ENCODE measurements at places on chromosomes 6 and 20.

- DNase-seq, result no peak
Measured at GRCh38 chr6:54525731-54526130, 217.5 kb downstream of the TINAG start.

DNA sequence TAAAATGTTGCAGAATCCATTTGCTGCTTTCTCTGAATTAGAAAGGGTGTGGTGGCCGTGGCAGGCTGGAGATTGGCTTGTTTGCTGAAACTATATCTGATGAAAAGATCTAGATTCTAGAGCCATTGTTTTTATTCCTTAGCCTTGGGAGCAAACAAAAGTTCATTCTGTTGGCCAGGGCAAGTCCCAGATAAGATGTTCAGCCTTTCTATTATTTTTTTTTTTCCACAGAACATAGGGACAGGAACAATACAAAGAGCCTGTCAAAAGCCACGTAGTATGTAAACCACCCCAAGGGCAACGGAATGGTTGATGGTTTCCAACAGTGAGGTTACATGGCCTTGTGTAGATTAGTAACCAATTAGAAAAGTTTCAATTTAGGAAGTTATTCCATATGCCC, 119.9 kb upstream of the SLC22A16 start:
- DNase-seq, result no peak

- no peak for DNase-seq
Measured at GRCh38 chr20:45359406-45360148, 3.4 kb upstream of the SYS1 start.

GRCh38 chr6:141426400-141426980, 706.2 kb upstream of the GJE1 start:
- no peak for DNase-seq

GRCh38 chr6:143055891-143056290, 4.8 kb upstream of the AIG1 start:
- no peak for DNase-seq

DNA sequence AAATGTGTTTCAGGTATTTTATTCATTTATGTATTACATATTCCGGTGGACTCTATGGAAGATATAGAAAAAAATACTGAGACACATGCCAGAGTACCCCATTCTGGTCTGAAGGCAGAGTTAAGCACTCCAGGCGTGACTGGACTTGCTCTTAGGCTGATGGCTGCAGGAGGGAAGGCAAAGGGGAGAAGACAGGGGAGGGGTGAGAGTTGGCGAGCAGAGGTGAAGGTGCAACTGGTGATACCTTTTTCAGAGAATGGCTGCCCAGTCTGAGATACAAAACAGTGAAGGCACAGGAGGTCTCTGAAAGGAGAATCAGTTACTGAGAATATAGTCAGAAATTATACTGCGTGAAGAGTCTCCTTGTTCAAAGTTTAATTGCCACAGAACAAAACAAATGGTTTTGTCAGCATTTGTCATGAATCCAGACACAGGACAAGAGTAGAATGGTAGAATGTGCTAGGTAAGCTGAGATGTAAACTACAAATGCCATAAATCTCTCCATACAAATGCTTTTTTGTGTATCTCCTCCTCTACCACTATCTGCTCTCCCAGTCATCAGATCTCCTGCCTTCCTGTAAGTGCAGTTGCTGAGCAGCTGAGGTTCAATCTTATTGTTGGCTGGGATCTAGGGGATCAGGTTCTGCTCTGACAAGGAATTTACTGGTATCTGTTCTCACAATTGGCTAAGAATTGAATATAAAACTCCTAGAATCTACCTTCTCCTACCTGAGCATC, 104.2 kb upstream of the DST start:
- no peak for DNase-seq

DNA sequence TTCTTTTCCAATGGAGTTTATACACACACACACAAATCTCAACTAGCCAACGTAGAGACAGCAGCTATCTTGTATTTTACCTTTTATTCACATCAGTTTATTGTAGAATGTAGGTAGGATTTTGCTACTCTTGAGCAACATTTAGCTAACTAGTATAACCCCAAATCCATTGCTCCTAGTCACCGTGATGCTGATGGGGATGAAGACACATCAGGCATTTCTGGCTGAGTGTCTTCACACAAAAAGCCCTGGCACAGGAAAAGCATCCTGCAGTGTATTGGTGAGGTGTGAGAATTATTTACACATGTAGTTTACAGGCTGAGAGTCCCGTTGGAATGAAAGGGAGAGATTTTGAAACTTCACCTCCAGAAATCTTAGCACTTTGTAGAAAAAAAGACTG, 65.9 kb upstream of the FBXL4 start:
- DNase-seq, result no peak

DNA sequence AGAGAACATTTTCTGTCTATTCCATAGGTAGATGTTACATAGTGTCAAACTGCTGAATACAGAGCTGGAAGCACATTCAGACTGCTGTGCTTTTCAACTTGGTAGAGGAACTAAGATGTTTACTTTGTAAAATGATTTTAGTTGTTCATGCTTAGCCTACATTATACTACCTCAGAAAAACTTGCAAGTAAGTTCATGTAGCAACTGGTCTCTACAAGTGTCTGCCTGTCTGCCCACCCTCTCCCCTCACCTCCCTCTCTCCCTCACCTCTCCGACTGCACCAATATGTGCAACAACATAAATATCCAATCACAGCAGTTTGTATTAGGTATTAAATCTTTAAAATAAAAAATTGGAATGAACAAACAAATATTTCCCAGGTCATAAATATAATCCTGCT, 25.3 kb downstream of the ELOVL4 start:
- no peak for DNase-seq

DNA sequence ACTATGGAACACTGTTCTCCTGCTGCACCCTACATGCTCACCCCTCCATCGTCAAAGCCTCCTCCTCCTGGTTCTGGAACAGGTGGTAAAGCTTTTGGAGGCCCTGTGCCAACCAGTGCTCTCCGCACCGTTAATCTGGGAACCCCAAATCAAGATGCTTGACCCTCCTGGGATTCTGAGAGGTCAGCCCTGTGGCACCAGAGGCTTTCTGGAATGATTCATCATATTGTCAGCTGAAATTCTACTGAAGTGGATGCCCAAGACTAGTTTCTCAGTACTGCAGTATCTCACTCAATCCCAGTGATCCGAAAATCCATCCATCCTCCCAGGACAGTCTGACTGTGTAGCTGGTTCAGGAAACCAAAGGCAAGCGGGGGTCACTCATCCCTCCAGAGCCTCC, 92.7 kb downstream of the TRERF1 start:
- DNase-seq, result no peak

DNA sequence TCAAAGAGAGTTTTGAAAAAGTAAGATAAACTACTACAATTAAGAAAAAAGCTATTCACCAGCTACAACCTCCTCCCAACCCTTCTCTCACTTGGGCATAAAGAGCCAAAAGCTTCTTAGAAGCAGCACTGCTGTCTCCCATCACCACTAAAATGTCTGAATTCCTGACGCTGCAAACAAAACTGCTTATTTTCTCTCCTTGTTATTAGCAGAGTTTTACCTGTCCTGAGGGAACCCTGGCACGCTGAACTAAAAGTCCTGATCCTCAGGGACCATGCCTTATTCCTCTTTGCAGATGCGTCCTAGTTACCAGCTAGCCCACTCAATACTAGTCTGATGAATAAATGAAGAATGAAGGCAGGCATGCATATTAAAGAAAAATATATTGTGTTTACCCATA, 1.1 kb downstream of the HACE1 start:
- no peak for DNase-seq

DNA sequence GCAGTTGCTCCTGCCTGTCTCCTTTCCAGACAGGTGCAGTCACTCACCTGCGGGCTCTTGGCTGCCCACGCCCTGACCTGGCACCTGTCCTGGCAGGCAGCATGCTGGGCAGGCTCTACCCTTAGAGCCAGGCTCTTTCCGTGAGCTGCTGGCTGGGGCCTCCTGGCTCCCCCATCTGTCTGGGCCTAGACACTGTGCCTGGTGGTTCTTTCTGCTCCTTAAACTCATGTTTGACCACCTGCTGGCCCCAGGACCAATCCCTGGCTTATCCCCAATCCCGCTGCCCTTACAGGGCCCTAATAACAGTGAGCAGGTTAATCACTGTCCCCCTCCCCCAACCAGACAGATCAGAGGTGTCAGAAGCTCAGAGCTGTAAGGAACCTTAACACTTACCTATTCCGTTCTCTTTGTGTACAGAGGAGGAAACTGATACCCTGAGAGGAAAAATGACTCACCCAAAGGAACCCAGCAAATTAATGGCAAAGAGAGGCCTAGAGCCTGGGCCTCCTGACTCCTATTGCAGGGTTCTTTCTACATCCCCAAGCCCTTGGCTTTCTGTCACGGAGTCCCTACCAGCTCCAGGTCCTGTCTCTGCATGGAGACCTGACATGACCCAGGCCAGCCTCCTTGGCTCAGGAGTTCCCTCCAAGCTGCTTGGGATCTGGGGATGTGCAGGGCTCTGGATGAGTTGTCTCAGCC, 54.7 kb downstream of the RAB44 start:
- no peak for DNase-seq

DNA sequence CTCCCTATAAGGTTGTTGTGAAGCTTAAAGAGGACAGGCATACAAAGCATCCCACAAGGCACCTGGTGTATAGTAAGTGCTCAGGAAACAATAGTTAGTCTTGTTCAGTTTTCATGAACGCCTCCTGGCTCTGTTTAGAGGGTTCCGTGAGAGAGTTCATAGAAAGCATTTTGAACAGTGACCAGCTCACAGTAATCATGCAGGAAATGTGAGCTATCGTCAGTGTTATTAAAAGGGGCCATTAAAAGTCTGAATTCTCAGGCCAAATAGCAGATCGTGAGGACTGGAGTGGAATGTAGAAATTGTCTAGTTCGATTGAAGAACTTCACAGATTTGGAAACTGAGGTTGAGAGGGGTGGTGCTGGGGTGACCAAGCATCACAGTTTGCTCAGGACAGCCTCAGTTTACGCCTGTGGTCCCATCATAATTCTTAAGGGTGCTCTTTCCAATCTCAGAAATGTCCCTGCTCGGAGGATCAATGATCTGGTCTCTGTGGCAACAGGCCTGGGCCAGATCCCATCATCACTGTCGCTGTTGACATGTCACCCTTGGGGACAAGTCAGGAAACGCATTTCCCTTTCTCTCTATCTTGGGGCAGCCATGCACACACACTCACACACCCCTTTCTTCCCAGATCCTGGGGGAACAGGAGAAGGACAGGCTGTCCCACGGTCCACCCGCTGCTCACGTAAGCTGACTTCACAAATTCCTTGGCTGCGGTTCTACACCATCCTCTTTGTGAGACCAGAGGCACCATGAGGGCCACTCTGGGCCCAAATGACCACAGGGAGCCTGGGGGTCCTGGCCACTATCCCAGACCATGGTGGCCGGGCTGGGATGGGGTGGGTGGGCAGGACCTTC, 7.2 kb downstream of the TGM2 start:
- DNase-seq, result no peak

GRCh38 chr6:47581591-47581990, 104.0 kb downstream of the CD2AP start:
- no peak for DNase-seq

GRCh38 chr20:50194831-50195523, 4.3 kb downstream of the CEBPB start:
- DNase-seq, result no peak

- DNase-seq, result no peak
Measured at GRCh38 chr6:26454631-26455030, 3.1 kb upstream of the BTN2A1 start.

DNA sequence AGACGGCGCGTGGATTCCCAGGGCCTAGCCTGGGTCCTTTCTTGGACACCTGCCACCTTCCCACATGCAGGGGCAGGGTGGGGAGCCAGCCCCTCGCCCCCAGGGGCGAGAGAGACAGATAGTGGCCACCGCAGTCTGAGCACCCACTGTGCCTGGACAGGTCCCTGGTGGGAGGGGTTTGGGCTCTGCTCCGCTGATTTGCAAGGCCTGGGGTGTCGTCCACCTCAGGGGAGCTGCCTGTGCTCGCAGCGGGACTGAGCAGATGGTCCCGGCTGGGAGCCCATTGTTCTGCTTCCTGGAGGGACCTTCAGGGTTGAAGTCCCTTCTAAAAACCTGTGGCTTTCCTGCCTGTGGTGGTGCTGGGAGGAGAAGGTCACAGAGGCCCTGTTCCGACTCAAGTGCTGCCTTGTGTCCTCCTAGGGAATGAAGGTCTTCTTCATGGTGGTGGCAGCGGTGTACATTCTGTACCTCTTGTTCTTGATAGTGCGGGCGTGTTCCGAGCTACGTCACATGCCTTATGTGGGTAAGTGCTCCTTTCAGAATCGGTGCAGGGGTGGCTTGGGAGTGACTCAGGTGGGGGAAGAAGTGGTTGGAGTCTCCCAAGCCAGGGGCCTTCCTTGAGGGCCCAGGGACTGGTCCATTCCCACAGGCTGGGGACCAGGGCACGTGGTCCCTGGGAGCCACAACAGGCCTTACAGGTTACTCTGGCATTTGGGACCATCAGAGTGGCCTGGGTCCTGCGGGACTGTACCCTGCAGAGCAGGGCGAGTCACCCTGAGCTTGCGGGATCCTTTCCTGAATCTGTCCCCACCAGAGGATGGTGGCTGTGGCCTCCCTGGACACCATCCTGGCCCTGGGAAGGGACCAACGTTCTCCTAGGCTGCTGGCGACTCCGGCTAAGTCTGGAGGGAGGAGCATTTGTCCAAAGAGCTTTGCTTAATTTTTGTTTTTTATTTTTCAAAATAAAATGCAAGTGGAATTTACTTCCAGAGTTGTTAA, 19.6 kb downstream of the DYNLT1 start:
- no peak for DNase-seq

- DNase-seq, result no peak
Measured at GRCh38 chr6:94144807-94145206, 725.4 kb upstream of the EPHA7 start.

DNA sequence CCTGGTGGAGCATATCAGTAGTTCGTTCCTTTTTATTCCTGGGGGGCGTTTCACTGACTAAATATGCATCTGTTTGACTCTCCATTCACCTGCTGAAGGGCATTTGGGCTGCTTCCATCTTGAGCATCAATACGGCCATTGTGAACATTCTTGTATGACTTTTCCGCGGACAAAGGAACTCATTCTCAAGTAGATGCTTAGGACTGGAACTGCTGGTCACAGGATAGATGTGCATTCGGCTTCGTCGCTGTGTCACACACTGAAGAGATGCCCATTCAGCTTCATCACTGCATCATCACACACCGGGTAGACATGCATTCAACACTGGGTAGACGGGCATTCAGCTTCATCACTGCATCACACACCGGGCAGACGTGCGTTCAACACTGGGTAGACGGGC, 95.3 kb downstream of the TAF4 start:
- DNase-seq, result no peak

All from H9 (cell line).